ENCODE measurements at places on chromosomes 3 and 15.

DNA sequence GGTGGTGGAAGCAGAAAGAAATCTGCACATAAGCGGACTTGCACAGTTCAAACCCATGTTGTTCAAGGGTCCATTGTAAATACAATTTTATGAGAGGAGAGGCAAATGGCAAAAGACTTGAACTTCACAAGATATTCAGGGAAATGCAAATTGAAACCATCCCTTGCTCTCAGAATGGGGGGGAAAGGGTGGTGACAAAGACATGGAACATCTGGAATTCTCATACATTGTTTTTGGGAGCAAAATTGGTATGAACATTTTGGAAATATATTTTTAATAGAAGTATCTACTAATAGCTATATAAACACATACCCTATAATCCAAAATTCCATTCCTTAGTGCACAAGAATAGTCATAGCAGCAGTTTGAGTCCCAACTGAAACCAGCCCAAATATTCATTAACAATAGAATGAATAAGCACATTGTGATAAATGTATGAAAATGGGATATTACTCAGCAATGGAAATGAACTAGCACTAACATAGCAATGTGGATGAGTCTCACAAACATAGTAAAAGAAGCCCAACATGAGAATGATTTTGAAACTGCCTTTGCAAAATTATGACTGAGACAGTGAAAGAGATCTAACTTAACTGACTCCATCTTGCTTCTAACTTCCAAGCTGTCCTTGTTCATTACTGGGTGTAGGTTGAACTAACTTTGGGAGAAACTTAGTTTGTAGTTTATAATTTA, 77.2 kb downstream of the CD200R1L start:
- DNase-seq, result no peak

- no peak for DNase-seq
Measured at GRCh38 chr15:31261266-31262142, 65.1 kb upstream of the KLF13 start.

- no peak for DNase-seq
Measured at GRCh38 chr15:67505675-67506572, 15.0 kb upstream of the C15orf61 start.

GRCh38 chr3:144273601-144274000, 302.0 kb downstream of the DIPK2A start:
- DNase-seq, result no peak

GRCh38 chr15:99955181-99955525, 221.9 kb upstream of the LYSMD4 start:
- no peak for DNase-seq

GRCh38 chr15:62392376-62392775, 227.3 kb upstream of the C2CD4B start:
- no peak for DNase-seq
